ENCODE measurements at places on chromosomes 3 and 15.

DNA sequence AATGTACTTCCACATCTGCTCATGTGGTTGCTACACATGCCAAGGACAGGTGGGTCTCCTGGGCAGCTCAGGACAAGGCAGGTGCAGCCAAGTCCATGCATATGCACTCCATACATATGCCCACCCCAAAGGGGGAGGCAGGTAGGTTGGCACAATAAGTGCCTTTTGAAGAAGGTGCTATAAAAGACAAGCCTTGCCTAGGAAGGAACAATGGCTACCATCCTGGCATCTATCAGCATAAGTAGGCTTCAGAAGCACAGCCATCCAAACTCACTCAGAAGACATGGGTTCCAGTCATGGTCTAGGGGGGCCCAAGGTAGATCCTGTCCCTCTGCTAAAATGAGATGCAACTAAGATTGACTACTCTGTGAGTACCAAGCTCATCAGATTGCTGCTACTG, 34.6 kb downstream of the NBEAL2 start:
- H3K4me3 ChIP-seq: no peak overlapping the region
- peaks cover 4% of the 10 kb centered on the region for H3K4me1 ChIP-seq
- no peaks in the 10 kb centered on the region for H3K27me3 ChIP-seq
- H3K36me3 ChIP-seq: peaks cover 81% of the 10 kb centered on the region
- no peak overlapping the region for H3K27ac ChIP-seq
- no peak for DNase-seq

GRCh38 chr3:16369276-16369675, 104.3 kb downstream of the OXNAD1 start:
- H3K27ac ChIP-seq: peak overlapping the region; percentile 10
- DNase-seq: no peak
- H3K27me3 ChIP-seq: no peaks in the 10 kb centered on the region
- no peak overlapping the region for H3K4me3 ChIP-seq
- peaks cover 44% of the 10 kb centered on the region for H3K4me1 ChIP-seq

GRCh38 chr15:33311312-33311971, 675 bp downstream of the RYR3 start:
- peaks cover 58% of the 10 kb centered on the region for H3K27me3 ChIP-seq
- DNase-seq: no peak
- no peaks in the 10 kb centered on the region for H3K4me1 ChIP-seq
- no peaks in the 10 kb centered on the region for H3K36me3 ChIP-seq
- peak overlapping the region; percentile 63 for H3K27ac ChIP-seq

DNA sequence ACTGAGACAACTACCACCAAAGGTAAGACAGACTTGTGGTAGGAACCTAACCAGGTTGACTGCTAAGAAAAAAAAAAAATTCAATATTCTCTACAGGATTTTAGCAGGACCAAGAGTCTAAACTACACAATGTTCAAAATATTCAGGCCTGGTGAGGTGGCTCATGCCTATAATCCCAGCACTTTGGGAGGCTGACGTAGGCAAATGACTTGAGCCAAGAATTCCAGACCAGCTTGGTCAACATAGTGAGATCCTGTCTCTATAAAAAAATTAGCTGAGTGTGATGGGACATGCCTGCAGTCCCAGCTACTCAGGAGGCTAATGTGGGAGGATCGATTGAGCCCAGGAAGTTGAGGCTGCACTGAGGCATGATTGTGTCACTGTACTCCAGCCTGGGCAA, 341.6 kb upstream of the WNT5A start:
- no peaks in the 10 kb centered on the region for H3K27me3 ChIP-seq
- no peak overlapping the region for H3K27ac ChIP-seq
- no peak for DNase-seq
- no peak overlapping the region for H3K4me3 ChIP-seq

- no peaks in the 10 kb centered on the region for H3K36me3 ChIP-seq
- no peaks in the 10 kb centered on the region for H3K27me3 ChIP-seq
- no peaks in the 10 kb centered on the region for H3K4me1 ChIP-seq
- DNase-seq: no peak
Observed at GRCh38 chr3:146115619-146116018, 45.4 kb downstream of the PLOD2 start.

GRCh38 chr15:70690021-70690420, 73.3 kb downstream of the UACA start:
- H3K27ac ChIP-seq: no peak overlapping the region
- no peaks in the 10 kb centered on the region for H3K27me3 ChIP-seq
- no peak overlapping the region for H3K4me3 ChIP-seq
- DNase-seq: no peak

- no peaks in the 10 kb centered on the region for H3K36me3 ChIP-seq
- H3K27me3 ChIP-seq: no peaks in the 10 kb centered on the region
- H3K4me3 ChIP-seq: no peak overlapping the region
- no peaks in the 10 kb centered on the region for H3K4me1 ChIP-seq
- H3K27ac ChIP-seq: no peak overlapping the region
Observed at GRCh38 chr3:65778968-65779367, 259.8 kb downstream of the MAGI1 start.

DNA sequence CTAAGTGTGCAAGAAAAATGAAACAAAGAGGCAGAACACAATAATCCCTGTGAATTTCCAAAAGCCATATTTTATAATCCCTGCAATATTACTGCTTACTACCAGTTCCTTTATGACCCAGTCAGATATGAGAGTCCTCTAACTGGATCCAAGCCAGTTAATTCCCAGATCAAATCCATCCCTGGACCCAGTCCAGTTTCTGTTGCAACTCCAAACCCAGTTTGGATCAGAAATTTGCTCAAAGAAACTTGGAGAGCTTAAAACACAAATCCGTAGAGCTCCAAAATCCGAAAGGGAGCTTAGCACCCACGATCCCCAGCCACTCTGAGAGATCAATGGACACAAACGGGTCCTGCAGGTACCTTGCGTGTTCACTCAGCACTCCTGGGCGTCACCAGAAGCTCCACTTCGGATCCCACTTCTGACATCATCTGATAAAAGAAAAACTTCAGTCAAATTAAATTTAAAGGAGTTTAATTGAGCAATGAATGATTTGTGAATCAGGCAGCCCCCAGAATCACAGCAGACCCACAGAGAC, 32.6 kb upstream of the THUMPD3 start:
- H3K27ac ChIP-seq: no peak overlapping the region
- H3K4me3 ChIP-seq: no peak overlapping the region
- H3K27me3 ChIP-seq: no peaks in the 10 kb centered on the region
- no peaks in the 10 kb centered on the region for H3K36me3 ChIP-seq
- no peaks in the 10 kb centered on the region for H3K4me1 ChIP-seq
